ENCODE measurements at places on chromosomes 12 and 14.

DNA sequence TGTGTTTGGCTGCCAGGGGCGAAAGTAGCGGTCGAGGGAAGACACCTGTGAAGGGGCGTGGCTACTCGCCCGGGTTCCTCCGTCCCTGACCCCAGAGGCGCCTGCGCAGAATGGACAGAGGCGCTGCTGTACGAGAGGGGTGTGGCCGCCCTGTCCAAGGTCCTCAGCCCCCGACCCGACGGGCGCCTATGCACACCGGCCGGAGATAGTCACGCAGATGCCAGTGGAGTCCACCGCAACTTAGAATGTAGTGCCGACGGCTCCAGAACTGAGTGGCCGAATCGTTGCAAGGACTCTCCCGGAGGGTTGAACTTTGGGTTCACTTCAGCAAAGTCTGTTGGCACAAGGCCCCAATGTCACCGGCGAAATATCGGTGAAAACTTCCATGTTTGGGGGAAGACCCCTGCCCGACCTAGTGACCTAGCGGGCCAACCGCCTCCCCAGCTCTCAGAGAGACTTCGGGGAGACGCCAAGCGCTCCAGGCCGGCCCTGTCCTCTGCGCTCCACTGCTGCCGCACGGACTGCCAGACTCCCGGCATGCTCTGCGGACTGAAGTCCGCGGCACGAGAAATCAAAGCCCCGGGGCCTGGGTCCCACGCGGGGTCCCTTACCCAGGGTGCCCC lies 541 bp upstream of the RNU6-7 start:
- DNase-seq, result peak; percentile 62

- no peak for DNase-seq
These were observed 299.3 kb upstream of the RTL1 start for GRCh38 chr14:101202627-101203404.

DNA sequence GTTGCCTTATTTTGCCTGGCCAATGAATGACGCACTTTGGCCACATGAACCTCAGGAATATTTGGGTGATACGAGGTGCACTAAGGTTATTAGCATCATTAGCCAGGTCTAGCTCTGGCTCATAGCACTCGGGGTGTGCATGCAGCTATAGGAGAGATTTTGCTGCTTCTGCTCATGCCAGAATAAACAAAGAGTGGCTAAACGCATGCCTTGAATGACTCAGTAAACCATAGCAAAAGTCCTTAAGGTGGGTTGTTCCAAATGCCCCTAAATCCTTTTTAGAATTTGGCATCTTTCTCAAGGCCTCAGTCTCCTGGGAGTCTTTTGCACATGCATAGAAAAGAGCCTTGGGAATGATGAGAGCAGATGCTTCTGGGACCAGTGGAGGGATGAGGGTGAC lies 343.7 kb upstream of the FKBP4 start:
- DNase-seq, result no peak

GRCh38 chr12:67966560-67966959 lies 22.7 kb upstream of the IFNG-AS1 start:
- DNase-seq, result no peak

DNA sequence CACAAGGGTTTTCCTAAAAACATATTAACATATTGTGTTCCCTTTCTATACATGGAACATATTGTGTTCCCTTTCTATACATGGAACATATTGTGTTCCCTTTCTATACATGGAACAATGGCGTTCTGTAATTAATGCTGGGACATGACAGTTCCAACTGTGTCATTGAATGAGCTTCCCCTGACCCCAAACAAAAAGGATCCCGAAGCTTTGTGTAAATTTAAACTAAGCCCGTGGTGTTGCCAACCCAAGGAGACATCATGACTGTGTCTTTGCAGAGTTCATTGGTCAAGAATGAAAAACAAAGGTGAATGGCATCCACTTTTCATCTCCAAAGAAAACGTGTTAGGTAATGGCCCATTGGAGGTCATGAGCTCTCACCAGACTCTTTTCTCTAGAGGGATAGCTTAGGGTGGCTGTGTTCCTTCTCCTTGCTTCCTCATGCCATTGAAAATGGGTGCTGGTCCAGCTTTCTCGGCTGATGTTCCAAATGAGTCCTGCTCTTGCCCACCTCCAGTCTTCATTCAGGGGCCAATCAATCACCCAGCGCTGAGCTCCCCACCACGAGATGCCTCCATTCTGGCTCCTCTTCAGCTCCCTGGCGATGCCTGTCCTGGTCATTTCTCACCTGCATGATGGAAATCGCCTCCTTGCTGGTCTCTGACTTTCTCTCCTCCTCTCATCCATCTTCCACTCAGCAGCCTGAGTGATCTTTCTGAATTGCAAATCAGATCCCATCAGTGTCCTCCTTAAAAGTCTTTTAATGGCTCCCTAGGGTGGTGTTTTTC lies 156.1 kb downstream of the VRK1 start:
- DNase-seq, result no peak

DNA sequence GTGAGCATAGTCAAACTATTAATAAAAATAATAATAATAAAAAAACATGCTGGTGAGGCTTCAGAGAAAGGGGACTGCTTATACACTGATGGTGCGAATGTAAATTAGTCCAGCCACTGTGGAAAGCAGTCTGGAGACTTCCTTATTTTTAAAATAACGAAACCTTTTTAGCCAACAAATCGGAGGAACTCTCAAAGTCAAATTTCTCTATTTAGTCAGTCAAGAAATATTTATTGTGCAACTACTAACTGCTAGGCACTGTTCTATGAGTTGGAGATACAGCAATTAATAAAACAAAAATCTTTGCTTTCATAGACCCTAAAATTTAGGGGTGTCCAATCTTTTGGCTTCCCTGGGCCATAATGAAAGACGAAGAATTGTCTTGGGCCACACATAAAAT lies 10.8 kb downstream of the TAOK3 start:
- no peak for DNase-seq

DNA sequence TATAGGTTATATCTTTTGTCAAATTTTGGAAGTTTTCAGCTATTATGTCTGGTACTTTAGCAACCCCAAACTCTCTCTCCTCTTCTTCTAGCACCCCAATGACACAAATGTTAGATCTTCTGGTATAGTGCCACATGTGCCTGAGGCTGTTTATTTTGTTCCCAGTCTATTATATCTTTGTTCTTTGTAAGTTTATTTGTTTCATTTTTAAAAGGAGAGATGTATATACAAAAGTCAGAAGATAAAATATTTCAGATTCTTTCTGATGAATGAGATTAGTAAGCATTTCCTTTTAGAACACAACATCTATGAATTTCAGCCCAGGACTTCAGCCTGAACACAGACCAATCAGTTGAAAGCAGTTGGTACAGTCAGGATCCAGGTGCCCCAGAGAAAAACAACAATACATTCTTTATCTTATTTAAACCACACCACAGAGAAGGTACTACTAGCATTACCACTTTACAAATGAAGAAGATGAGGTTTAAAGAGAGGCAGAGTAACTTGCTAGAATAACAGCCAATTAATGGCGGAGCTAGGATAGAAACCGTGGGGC lies 114.1 kb upstream of the BTG1 start:
- DNase-seq, result no peak

- no peak for DNase-seq
These were observed 35.8 kb downstream of the MYF5 start for GRCh38 chr12:80752464-80752863.

DNA sequence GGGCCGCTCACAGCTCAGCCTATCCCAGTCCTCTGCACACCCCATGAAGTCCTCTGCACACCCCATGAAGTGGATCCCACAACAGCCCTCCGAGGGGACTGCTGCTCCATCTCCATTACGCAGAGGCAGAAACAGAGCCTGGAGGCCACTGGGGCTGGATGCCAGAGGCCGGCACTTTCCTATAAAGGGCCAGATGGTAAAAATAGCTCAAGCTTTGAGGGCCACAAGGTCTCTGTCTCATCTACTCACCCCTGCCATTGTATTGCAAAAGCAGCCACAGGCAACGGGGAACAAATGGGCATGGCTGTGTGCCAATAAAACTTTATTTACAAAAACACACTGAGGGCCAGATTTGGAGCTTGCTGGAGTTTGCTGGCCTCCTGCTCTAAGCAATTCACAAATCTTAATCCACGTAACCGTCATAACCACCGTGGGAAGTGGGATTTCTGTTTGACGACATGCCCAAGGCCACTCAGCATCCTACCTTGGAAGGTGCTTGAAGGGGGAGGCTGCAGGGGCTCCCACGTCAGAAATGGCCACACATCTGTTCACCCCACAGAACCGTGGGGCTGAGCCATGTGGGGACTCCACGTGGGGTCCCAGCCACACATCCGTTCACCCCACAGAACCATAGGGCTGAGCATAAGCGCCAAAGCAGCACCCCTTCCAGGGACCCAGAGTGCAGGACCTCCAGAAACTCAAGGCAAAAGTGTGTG lies 92.0 kb downstream of the NCOR2 start:
- no peak for DNase-seq

- DNase-seq, result no peak
These were observed 94.9 kb downstream of the DAAM1 start for GRCh38 chr14:59283361-59283760.

DNA sequence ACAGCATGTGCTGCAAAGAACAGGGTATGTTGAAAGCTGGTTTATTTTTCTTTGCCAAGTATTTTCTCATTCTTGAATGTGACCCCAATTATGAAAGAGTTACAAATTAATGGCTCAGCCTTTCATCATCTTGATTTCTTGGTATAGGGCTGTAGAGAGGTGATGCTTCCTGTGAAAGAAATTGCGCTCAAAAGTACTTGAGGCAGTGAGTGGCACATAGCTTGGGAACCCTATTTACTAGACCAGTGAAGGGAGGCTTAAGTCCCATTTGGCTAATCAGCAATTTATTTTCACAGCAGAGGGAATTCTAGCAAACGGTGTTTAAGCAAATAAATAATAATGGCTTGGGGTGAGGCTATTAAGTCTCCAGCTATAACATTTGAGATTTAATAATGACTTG lies 153.9 kb upstream of the MIS18BP1 start:
- no peak for DNase-seq

DNA sequence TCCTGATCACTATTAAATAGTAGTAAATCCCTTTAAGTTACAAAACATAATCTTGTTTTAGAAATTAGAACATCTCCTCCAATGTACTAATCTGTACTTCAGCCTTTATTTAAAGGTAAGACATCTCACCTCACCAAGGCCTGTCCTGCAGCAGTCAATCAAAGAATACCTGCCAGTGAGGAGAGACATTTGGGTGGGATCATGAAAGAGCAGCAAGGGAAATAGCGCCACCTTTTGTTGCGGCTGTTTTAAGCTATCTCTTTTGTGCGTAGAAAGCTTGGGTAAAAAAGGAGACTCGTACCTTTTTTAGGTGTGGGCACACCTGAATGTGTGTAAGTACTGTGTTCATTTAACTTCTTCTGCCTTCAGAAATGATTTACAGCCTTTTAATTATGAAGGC lies 117.8 kb upstream of the TMTC1 start:
- no peak for DNase-seq

DNA sequence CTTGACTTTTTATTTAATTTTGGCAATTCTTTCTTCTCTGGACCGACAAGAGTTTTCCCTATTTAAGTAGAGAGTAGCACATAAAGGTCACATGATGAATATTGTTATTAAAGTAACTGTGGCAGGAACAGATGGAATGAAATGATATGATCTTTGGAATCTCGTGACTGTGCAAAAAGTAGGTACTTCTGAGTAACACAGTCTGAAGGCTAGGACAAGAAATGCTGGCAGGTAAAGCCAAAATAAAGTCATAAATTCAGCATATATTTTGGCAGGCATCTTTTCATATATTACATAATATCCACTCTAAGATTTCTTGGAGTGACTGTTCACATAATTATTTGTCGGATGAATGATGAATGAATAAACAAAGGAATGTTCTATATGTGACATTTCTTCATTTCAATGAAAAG lies 121.4 kb downstream of the EFCAB11 start:
- DNase-seq, result no peak

DNA sequence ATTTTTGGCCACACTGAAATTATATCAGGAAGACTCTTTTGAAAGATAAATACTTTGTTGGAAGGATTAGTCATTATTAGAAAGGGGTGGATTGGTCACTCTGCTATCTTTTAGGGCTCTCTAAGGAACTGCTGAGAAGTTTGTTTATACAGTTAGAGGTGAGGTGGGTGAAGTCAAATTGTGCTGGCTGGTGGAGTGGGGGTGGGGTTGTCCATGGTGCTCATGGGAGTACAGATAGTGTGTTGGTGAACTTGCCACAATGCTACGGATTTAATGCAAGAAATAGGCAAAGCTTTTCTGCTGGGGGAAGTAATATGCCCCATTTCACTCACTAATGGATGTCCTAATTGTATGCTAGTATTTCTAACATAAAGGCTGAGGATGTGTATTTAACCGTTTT lies 35.8 kb downstream of the SUSD6 start:
- no peak for DNase-seq

DNA sequence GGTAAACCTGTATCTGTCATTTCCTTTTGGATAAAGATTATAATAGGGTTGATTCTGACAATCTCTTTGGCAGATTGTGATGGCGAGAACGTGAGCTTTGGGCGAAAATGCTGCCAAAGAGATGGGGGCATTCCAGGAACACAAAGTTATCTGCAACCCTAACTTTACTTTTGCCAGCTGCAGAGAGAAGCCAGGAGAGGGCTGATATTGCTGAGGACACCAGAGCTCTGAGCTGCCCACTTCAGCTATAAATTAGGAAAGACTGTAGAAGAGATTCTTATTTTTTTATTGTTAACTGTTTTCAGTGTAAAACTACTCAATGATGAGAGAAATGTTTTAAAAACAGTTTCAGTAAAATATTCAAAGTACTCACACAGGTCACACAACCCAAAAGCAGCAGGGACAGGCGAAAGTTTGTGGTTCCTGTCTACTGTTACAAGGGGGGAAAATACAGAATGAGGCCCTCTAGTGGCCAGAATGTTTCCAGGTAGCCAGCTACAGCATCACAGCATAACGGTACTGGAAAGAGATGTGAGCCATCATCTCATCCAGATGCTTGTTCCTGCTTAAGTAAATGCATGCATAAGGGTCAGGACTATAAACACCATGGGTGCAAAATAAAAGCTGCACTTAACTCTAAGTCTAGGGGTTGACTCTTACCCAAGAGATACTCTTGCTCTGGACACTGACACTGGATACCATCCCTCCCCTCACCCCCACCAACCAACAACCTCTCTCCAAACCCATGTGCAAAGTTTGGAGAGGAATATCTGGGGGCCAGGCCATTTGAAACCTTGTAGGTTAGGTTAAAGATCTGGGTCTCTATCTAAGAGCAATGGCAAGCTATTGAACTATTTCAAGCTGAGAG lies 498.4 kb downstream of the RMST start:
- no peak for DNase-seq

DNA sequence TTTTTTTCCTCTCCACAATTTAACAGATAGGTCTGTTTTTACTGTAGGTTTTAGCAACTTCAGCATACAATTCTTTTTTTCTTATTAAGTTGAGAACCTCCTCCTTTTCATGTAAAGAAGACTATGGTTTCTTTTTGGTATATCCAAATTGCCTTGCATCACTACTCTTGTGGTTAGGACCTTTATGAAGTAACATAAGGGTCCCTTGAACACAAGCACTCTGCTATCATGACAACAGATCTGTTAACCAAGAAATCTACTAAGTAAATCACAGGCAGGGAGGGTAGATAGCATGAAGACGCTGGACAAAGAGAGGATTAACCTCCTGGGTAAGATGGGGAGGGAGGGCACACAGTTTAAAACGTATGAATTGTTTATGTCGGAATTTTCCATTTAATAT lies 380.6 kb downstream of the CCDC91 start:
- DNase-seq, result no peak
